Pancreas (tissue), 10 donors: ENCODE measurements at places on chromosomes 5 and 9. TPM values are rescaled to one million over a fixed set of nuclear protein-coding genes. Genes with fewer than 3 reads are reported as not detected.

GRCh38 chr5:107835096-107835495 is 164.4 kb upstream of the EFNA5 start:
- no peak for DNase-seq

- no peak for DNase-seq
Measured at GRCh38 chr5:145378226-145378625, 456.9 kb downstream of the PRELID2 start.

- no peak for DNase-seq
Measured at GRCh38 chr9:7816021-7816420, 16.4 kb upstream of the DMAC1 start.

GRCh38 chr5:125668884-125669283 is 754.3 kb upstream of the GRAMD2B start:
- DNase-seq = no peak

DNA sequence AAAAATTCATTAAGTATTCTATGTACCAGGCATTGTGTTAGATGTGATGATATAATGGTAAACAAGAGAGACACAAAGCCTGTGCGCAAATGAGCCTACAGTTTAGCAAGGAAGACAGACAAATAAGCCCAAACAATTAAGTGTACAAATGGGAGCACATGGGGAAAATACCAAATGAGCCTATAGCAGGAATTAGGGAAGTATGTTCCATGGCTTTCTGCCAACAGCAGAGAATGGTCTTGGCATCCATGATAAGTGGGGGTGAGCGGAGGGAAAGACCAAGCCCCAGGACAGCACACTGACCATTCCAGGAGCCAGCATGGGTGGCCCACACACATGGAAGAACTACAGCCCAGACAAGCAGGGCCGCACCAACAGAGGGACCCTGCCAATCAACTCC is 369.7 kb downstream of the DEPDC1B start:
- no peak for DNase-seq

DNA sequence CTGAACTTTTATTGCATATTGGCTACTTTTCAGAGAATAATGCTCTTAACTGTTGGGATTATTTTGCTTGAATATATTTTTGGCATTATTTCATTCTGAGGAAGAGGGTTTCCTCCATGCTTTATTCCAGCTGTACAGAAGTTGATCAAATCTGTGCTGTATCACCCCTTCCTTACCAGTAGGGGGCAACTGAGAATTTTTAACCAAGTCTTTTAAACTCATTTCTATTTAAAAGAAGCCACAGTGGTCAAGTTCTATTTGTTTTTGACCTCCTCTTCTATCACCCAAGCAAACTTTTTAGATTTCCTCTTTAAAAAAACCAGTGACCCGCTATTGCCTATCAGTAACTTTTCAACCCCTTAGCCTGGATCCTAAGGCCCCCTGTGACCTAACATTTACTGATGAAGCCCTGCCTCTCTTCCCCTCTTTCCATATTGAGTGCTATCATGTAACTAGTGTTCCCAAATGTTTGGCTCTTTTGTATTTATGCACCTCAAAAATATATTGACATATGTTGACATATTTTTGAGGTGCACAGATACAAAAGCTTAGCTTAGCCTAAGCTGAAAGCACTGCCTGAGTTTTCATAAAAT is 80.6 kb downstream of the FBXO4 start:
- no peak for DNase-seq

The CORO2A gene
- total RNA-seq = 0.37 TPM

The ELOVL7 gene
- 10.1 TPM for total RNA-seq

The PKD2L2 gene
- not detected for total RNA-seq
